ENCODE measurements at places on chromosomes 4 and X.
A peak's percentile ranks its signal among the peaks of the same experiment; 100 is the strongest.

DNA sequence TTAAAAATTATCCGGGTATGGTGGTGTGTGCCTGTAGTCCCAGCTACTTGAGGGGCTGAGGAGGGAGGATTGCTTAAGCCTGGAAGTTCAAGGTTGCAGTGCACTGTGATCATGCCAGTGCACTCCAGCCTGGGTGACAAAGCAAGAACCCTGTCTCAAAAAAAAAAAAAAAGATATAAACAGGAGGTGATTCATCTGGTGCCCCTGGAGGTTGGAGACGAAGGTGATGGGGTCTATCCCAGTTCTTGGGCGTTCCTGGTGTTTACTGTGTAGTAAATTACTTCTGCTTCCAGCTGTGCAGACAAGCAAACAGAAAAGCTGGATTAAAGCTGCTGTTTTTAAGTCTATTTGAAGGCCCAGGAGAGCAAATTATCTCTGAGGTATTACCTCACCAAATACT is 19.9 kb downstream of the GPKOW start:
- DNase-seq, result no peak

GRCh38 chr4:145890689-145891088 is 47.9 kb downstream of the ZNF827 start:
- no peak for DNase-seq

DNA sequence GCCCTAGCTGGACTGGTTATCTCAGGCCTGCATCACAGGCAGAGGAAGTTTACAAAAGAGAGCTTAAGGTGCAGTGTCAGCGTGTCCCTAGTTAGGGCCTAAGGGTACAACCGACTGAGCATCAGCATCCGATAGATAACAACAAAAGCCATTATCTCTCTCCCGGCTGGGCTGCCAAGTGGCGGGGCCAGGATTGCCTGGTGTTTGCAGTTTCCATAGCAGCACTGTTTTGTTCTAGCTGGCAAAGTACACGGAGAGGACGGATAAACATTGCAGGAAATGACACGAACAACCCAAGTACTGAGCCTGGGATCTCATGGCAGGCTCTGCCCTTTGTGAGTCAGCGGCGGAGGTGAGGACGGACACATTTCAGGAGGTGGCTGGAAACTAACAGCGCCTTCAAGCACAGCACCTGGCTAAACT is 104.7 kb upstream of the NOCT start:
- no peak for DNase-seq

- DNase-seq, result no peak
Observed at GRCh38 chr4:141391771-141392170, 171.1 kb downstream of the ZNF330 start.

DNA sequence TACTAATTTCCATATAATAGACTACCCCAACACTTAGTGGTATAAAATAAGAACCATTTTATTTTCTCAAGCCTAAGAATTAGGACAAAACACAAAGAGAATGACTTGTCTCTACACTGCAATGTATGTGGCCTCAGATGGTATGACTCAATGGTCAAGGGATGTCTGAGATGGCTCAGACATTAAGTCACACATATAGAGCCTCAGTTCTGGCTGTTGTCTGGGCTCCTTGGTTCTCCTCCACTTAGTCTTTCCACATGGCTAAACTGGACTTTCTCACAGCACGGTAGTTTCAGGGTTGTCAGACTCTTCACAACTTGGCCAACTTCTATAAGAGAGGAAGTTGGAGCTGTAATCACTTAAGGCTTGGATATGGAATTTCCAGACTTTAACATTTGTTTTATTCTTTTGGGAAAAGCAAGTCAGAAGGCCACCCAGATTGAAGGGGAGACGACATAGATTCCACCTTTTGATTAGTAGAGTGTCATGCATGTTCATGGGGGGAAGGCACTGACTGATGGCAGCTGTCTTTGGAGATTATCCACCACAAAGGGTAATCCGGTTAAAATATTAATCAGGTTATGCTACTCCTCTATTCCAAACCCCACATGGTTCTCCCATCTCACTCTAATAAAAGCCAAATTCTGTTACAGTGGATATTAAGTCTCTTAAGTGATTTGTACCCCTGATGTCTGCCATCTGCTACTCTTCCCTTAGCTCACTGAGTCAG is 9.4 kb downstream of the IL15 start:
- DNase-seq, result no peak

- no peak for DNase-seq
Observed at GRCh38 chrX:97389761-97390192, 506.1 kb downstream of the RPA4 start.

DNA sequence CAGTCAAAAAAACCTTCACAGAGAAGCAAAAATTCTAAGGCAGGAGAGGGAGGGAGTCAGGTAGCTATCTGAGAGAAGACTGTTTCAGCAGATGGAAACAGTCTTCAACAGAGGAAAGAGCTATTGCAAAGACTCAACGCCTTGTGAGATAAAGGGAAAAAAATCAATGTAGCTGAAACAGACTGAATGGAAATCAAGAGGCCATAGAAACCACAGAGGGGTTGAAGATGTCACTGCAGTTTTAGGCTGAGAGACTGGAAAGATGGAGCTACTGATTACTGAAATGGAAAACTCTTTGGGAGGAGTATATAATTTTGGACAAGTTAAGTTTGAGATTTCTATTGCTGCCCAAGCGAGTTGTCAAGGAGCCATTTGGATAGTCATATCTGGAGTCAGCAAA is 28.4 kb upstream of the CXCL8 start:
- no peak for DNase-seq

DNA sequence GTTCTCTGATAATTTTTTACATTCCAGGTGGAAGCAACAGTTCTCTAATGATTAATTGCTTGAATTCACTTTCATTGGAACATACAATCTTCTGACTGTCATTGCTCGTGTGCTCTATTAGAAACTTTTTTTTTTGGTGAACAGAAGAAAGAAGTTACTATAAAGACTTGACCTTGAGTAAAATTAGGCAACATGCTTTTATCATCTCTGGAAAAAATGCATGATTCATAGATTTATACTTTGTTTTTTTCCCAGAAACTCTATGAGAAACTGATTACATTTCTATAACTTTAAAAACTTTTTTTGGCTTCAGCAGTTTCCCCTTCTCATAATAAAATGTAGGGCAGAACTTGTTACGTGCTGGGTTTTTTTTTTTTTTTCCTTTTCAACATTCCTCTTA is 167.6 kb downstream of the ARHGAP10 start:
- no peak for DNase-seq

DNA sequence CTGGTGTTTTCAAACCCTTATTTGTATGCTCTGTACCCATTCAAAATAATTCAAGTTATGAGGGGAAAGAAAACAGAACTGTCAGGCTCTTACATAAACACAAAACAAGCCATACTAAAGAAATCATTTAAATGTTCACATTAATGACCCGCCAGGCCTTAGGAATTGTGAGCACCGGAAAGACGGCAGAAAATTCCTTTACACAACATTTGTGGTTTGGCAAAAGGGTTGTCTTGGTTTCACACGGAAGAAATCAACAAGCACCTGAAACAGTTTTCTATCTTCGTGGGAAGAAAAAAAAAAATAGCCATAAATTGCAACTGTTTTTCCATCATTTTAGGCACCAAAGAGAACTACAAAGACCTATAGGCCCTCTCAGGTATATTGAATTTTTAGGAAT is 188.5 kb upstream of the FTHL17 start:
- DNase-seq, result no peak

GRCh38 chr4:76931087-76931486 is 18.5 kb upstream of the SEPTIN11 start:
- no peak for DNase-seq

DNA sequence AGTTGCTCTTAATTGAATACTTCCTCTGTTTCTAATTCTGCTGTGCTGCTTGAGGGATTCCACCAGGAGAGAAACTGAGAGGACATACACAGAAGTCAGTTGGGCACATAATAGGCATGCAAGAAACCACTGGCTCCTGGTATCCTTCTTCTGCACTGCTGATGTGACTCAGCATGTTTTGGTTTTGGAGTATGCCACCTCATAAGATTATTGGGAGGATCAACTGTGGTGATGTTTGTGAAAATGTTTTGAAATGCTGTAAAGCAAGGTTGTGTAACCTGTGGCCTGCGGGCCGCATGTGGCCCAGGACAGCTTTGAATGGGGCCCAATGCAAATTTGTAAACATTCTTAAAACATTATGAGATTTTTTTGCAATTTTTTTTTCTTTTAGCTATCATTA is 119.6 kb downstream of the GATB start:
- no peak for DNase-seq

DNA sequence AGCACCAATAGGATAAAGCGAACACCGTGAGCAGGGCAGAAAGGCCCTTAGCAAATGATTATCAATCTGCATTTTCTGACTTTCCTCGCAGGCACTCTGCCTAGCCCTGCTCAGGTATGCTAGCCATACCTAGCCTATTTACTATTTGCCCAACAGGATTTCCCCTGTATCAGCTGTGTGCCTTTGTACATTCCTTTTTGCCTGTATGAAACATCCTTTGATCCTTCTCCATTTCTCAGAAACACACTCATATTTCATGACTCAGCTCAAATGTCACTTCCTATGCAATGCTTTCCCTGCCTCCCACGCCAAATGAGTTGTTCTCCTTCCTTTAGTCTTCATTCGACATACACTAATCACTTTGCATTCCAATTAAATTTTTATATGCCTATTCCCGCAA is 37.2 kb downstream of the PCDH7 start:
- DNase-seq, result no peak

GRCh38 chr4:83922402-83922801 is 386.5 kb downstream of the GPAT3 start:
- no peak for DNase-seq

DNA sequence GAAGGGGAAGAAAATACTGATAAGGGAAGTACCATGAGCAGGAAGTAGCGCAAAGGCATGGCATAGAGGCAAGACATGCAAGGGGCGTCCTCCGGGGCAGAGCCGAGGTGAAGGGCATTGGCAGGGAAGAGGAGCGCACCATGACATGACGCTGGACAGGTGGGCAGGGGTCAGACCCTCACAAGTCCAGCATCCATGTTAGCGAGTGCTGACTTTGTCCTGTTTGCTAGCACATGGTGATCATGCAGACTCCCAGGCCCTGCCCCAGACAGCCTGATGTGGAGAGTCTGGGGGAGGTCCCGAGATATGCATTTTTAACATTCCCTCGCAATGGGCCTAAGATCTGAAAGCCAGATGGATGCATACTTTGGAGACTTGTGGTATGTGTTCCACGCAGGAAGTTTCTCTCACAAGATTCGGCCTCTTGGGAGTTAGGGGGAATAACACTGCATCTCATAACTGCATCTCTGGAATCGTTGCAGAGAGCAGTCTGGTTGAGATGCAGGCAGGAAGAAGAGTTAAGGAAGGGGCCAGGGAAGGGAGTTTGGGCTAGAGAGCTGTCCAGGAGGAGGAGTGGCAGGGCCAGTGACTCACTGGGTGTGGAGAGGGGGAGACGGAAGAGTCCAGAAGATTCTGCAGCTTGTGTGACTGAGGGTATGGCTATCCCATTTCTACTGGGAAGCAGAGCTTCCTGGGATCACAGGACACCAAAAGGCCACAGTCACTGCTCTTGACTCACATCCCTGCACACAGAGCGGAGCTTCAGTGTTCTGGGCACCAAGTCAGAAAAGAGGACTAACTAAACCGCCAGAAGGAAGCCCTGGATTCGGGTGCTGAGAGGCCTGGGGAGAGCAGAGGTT is 59.7 kb downstream of the FAM184B start:
- DNase-seq, result no peak

- no peak for DNase-seq
Observed at GRCh38 chr4:129604632-129605255, 508.8 kb downstream of the C4orf33 start.

GRCh38 chr4:39446842-39447573 is 11.7 kb downstream of the RPL9 start:
- DNase-seq, result peak; percentile 35

- DNase-seq, result no peak
Observed at GRCh38 chr4:140137671-140138070, 16.3 kb downstream of the MAML3 start.

- DNase-seq, result no peak
Observed at GRCh38 chr4:109432203-109432602, 1.4 kb upstream of the SEC24B start.

- no peak for DNase-seq
Observed at GRCh38 chr4:29320947-29321620, 1399.1 kb upstream of the PCDH7 start.

- DNase-seq, result no peak
Observed at GRCh38 chr4:66059136-66059535, 388.8 kb upstream of the EPHA5 start.

DNA sequence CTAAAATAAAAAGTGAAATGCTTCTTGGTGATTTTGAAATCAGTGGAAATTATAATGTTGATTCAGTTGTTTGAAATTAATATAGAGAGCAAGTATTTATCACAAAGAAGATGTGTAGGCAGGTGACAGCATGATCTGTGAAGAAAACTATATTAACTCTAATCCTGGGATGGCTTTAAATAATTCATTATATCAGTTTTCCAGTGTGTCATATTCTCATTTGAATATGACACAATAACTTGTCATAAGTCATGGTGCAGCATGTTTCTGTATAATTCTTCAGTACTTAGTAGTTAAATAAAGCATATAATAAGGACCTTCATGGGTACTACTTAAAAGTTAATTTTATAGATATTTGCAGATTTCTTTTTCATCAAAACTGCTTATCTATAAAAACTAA is 573.6 kb downstream of the INPP4B start:
- no peak for DNase-seq

- no peak for DNase-seq
Observed at GRCh38 chr4:99803566-99804101, 13.0 kb upstream of the DAPP1 start.

DNA sequence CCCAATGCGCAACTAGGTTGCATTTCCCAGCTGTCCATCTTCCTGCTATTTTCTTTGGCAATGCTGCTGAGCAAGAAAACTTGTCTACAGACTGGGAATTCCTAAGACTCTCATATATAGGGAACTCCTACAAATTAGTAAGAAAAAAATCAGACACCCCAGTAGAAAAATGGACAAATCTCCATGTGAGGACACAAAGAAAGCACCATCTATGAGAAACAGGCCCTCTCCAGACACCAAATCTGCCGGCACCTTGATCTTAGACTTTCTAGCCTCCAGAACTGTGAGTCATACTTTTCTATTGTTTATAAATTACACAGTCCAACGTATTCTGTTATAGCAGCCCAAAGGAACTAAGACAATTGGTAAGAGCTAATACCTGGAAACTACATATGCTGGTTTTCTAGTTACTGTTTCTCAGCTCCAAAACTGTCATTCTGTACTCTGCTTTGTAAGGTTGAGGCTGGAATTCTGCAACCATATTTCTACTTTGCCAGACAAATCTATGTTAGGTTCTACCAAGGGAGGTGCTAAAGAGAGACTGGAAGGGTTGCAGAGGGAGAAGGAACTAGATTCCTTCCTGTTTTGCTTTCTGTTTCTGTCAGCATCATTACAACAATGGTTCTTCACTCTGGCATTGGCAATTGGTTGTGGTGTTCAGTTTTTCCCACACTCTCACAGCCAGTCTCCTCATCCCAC is 35.7 kb upstream of the FAM241A start:
- no peak for DNase-seq

- DNase-seq, result no peak
Observed at GRCh38 chr4:48290146-48290772, 20.6 kb upstream of the TEC start.

GRCh38 chrX:46263494-46263893 is 281.7 kb downstream of the ZNF674 start:
- DNase-seq, result no peak

- no peak for DNase-seq
Observed at GRCh38 chrX:12352922-12353321, 214.6 kb downstream of the FRMPD4 start.

- no peak for DNase-seq
Observed at GRCh38 chr4:8705161-8706145, 112.9 kb downstream of the CPZ start.
